ENCODE measurements at places on chromosomes 1 and 21.

GRCh38 chr1:29761159-29761928 lies 525.0 kb downstream of the PTPRU start:
- DNase-seq, result no peak

- DNase-seq, result no peak
Observed at GRCh38 chr1:28869952-28870351, 44.4 kb upstream of the EPB41 start.

GRCh38 chr1:19029191-19030085 lies 73.0 kb upstream of the IFFO2 start:
- DNase-seq, result no peak

DNA sequence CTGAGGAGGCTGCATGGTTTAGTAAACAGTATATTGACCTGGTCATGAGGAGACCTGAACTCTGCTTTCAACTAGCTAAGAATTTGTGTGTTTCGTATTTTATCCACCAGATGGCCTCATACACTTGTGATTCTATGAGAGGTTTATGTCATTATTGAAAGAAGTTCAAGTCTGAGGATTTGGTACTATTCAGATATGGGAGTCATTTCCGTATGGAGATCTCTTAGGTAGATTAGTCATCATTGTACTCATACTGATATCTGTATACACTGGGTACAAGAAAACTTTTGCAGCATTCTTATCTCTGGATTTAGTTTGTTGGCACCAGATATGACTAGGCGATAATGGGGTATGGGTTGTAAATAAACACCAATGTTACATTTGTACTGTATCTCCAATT lies 26.6 kb downstream of the ATF6 start:
- peak; percentile 64 for DNase-seq

DNA sequence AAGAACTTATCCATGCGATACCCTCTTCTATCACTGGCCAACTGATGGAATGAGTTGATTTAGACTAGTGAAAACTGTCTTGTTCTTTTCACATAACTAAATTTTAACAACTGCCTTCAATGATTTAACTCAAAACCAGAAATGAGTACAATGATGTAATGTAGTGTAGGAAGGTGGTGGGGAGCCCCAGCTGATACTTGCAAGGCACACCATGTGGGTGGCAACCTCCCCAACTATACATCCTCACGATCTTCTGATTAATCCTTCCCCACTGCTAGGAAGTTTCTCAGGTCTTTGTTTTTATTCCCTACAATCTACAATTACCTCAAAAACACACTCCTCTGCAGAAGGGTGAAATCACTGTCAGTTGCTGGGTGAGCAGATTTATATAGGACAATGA lies 100.7 kb downstream of the KCTD3 start:
- no peak for DNase-seq

GRCh38 chr21:16590186-16590585 lies 860.4 kb downstream of the USP25 start:
- DNase-seq, result no peak

DNA sequence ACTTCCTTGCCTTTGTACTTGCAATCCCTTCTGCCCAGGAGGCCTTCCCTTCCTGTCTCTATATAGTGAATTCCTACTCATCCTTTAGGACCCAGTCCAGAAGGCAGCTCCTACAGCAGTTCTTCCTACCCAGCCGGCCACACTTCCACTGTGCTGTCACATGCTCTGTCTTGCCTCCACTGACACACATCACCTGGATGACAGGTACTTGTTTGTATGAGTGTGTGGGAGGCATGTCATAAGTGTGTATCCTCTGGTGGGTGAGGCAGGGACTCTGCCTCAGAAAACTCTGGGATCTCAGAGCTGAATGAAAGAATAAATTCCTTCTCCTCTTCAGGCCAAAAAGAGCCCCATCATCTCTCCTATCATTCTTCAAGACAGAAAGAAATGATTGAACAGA lies 5.1 kb upstream of the OSCP1 start:
- no peak for DNase-seq

- no peak for DNase-seq
Observed at GRCh38 chr1:231134624-231135023, 27.2 kb upstream of the TRIM67 start.

GRCh38 chr1:37437087-37437486 lies 37.3 kb upstream of the ZC3H12A start:
- DNase-seq, result no peak

DNA sequence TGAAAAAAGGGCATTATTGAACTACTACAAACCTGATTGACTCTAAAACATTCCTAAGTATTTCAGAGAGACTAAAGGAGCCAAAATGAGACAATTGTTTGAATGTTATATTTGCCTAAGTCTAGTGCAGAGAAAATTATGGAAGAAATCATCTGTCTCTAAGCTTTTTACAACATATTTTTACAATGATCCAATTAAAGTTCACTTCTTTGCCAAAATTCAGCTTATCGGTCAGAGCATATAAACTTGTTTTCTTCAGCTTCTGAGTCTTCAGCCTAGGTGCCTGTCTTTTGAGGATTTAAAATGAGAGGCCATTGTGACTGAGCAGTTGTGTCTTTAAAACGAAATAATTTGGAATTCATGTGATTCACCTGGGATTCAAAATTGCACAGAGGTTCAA lies 181.2 kb upstream of the SGIP1 start:
- DNase-seq, result no peak

- DNase-seq, result no peak
Observed at GRCh38 chr1:39301606-39302005, 97.1 kb downstream of the MACF1 start.

GRCh38 chr1:61446531-61446991 lies 278.4 kb downstream of the TM2D1 start:
- DNase-seq, result no peak

GRCh38 chr1:205858141-205858961 lies 8.4 kb upstream of the PM20D1 start:
- no peak for DNase-seq

- DNase-seq, result no peak
Observed at GRCh38 chr1:78047106-78047505, 1.3 kb downstream of the GIPC2 start.

- DNase-seq, result peak; percentile 16
Observed at GRCh38 chr1:166974647-166975345, 544 bp downstream of the ILDR2 start.

DNA sequence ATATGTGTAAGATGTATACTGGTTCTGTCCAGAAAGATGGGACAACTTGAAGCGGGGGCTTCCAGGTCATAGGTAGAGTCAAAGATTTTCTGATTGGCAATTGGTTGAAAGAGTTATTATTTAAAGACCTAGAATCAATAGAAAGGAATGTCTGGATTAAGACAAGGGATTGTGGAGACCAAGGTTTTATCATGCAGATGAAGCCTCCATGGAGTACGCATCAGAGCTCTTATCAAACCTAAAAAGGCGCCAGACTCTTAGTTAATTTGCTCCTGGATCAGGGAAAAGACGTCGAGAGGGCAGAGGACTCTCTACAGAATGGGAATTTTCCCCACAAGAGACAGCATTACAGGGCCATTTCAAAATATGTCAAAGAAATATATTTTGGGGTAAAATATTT lies 23.7 kb upstream of the ETV3 start:
- DNase-seq, result no peak

Measured in CD4-positive, alpha-beta T cell treated with Interleukin-17A for 1 hour (primary cell).